PC-3 (cell line): ENCODE measurements at places on chromosomes 6 and 20. TPM values are rescaled to one million over a fixed set of nuclear protein-coding genes. Genes with fewer than 3 reads are reported as not detected.

- H3K4me3 ChIP-seq = no peak overlapping the region
- DNase-seq = no peak
- H3K27ac ChIP-seq = no peak overlapping the region
- H3K36me3 ChIP-seq = no peaks in the 10 kb centered on the region
- H3K27me3 ChIP-seq = no peaks in the 10 kb centered on the region
Observed at GRCh38 chr20:13382786-13383185, 161.7 kb downstream of the ISM1 start.

- no peak overlapping the region for H3K27ac ChIP-seq
- peaks cover 2% of the 10 kb centered on the region for H3K4me1 ChIP-seq
- no peaks in the 10 kb centered on the region for H3K36me3 ChIP-seq
- no peak overlapping the region for H3K4me3 ChIP-seq
- H3K27me3 ChIP-seq = no peaks in the 10 kb centered on the region
Observed at GRCh38 chr6:44481056-44481455, 93.5 kb downstream of the CDC5L start.

- H3K27me3 ChIP-seq = no peaks in the 10 kb centered on the region
- H3K36me3 ChIP-seq = peaks cover 52% of the 10 kb centered on the region
- DNase-seq = no peak
Observed at GRCh38 chr6:41079080-41079479, 6.3 kb downstream of the NFYA start.

DNA sequence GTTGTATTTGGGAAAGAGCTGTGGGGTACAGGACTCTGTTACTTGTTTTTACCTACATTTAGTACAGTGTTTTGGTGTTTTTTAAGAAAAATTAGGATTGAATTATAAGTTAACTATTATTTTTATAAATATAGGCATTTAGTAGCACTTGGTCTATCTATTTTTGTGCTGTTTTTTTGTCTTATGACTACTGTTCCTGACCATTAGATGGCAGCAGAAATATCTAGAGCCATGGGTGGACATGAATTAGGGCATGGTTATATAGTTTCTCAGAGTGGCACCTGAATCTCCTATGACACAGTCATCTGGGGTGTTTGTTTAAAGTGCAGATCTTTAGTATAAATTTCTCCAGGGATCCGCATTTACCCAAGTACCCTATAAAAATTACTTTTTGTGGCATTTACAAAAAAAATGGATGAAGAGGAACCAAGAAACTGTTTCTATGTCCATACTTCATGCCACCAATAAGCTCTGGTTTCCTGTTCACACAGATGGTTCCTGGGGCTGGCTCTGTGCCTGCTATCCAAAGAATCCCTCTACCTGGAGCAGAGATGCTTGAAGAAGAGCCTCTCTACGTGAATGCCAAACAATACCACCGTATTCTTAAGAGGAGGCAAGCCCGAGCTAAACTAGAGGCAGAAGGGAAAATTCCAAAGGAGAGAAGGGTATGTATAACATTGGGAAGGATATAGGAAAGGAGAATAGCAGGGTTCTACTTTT, 19.8 kb downstream of the NFYA start:
- no peaks in the 10 kb centered on the region for H3K27me3 ChIP-seq
- no peaks in the 10 kb centered on the region for H3K4me1 ChIP-seq
- no peak overlapping the region for H3K4me3 ChIP-seq

- no peak for DNase-seq
- H3K36me3 ChIP-seq = no peaks in the 10 kb centered on the region
- H3K27me3 ChIP-seq = no peaks in the 10 kb centered on the region
Observed at GRCh38 chr6:136959471-136959891, 37.4 kb downstream of the SLC35D3 start.

GRCh38 chr6:146305092-146305491, 238.5 kb upstream of the RAB32 start:
- no peak overlapping the region for H3K4me3 ChIP-seq
- H3K4me1 ChIP-seq = no peaks in the 10 kb centered on the region
- no peak for DNase-seq
- no peak overlapping the region for H3K27ac ChIP-seq
- H3K27me3 ChIP-seq = no peaks in the 10 kb centered on the region
- H3K36me3 ChIP-seq = no peaks in the 10 kb centered on the region

DNA sequence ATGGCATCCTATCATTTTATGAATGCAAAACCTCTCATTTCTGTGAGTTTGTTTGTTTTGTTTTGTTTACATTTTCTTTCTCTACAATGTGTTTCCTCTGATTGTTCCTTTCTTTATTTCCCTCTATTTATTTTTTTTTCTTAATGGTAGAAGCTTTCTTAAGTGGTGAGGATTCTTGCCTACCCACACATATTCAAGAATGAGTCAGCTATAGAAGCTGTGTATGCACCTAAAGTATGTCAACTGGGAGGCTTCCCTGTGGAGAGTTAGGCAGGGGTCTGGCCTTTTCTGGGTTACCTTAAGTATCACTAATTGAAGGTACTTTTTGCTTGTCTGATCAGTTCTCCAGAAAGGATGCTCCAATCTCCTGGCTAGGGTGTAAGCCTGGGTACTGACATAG, 354.0 kb downstream of the ESR1 start:
- DNase-seq = peak; percentile 16
- no peaks in the 10 kb centered on the region for H3K4me1 ChIP-seq
- no peaks in the 10 kb centered on the region for H3K27me3 ChIP-seq
- no peak overlapping the region for H3K27ac ChIP-seq
- no peak overlapping the region for H3K4me3 ChIP-seq
- no peaks in the 10 kb centered on the region for H3K36me3 ChIP-seq

DNA sequence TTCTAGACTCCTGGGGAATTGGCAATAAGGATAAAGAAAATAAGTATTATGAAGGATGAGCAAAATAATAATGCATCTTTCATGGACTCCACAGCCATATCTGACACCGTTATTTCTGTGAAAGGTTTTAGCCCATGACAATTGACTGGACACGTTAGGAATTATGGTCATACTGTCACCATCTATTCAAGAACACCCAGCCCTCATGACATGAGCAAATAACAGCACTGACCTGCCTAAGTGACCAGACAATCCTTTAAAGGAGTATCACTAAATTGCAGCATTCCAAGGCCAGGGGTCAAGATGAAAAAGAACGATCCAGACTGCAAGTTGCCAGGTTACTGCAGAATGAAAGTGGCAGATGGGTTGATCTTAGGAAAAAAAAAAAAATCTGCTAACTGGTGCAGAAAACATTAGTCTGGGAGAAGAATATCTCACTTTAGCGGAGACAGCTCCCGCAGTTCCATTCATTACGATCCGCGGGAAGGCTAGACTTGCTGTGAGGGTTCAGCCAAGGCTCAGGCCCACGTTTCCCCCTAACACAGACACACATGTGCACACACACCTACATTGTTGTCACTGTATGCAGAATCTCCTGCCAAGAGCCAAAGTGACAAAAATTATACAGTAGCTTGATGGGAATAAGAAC, 237.7 kb upstream of the AGPAT4 start:
- no peak overlapping the region for H3K27ac ChIP-seq
- no peaks in the 10 kb centered on the region for H3K36me3 ChIP-seq
- no peaks in the 10 kb centered on the region for H3K4me1 ChIP-seq
- peaks cover 73% of the 10 kb centered on the region for H3K27me3 ChIP-seq

GRCh38 chr20:45890077-45890984, 677 bp downstream of the NEURL2 start:
- peak overlapping the region; percentile 78 for H3K4me3 ChIP-seq
- peaks cover 25% of the 10 kb centered on the region for H3K4me1 ChIP-seq
- H3K27ac ChIP-seq = peak overlapping the region; percentile 16
- peaks cover 7% of the 10 kb centered on the region; the same call in 1 of the 2 replicates for H3K36me3 ChIP-seq
- H3K27me3 ChIP-seq = no peaks in the 10 kb centered on the region

DNA sequence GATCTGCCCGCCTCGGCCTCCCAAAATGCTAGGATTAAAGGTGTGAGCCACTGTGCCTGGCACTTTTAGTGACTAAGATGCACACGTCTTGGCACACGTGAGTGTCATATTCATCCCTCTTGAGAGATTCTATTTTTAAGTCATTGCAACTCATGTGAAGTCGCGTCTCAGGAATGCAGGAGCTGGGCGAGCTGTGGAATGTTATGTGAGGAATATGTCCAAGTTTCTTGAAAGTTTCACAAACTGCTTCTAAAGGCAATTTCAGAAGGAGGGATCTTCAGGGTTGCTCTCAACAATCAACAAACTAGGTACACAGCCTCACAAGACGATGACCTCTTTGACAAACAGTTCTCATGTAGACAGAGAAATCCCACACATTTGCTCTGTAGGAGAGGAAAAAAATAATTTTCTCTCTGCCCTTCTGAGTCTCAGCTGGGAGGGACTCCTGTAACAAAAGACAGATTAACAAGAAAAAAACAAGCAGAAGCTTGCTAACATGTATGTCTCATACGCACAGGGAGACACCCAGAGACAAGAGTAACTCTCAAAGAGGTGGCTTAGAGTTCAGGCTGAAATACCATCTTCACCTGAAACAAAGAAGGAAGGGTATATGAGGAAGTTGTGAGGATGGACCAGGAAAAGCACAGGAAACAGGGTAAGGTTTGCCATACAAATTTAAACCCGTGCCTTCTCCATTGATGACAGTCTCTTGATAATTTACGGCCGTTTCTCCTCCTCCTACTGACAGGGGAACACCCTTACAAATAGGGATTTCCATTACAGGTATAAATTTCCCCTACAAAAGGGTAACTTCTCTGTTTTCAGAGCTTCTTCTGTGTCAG, 45.3 kb upstream of the FAM50B start:
- no peaks in the 10 kb centered on the region for H3K27me3 ChIP-seq
- no peak overlapping the region for H3K4me3 ChIP-seq

DNA sequence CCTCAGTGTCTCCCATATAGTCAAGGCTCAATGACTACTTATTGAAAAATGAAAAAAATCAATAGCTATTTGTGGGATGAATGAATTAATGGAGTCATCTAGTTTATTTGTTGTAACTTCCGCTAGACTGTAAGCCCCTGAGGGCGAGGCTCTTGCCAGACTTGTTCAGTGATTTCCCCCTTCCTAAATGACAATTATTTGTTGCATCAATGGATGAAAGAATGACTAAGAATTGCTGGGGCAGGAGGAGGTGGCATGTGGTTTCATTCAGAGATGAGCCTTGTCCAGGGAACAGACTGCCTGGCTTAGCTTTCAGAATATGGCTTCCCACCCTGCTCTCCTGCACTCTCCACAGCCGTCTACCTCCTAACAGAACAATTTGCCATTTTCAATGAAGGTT, 1.1 kb upstream of the PRELID3B start:
- peak overlapping the region; percentile 87 for H3K27ac ChIP-seq
- H3K36me3 ChIP-seq = peaks cover 17% of the 10 kb centered on the region; the same call in 1 of the 2 replicates
- DNase-seq = peak; percentile 89
- H3K4me1 ChIP-seq = peaks cover 62% of the 10 kb centered on the region
- no peaks in the 10 kb centered on the region for H3K27me3 ChIP-seq

GRCh38 chr6:149586149-149586548, 20.0 kb downstream of the GINM1 start:
- H3K4me1 ChIP-seq = no peaks in the 10 kb centered on the region
- no peak for DNase-seq
- H3K36me3 ChIP-seq = peaks cover 8% of the 10 kb centered on the region; the same call in 1 of the 2 replicates
- H3K27me3 ChIP-seq = no peaks in the 10 kb centered on the region

DNA sequence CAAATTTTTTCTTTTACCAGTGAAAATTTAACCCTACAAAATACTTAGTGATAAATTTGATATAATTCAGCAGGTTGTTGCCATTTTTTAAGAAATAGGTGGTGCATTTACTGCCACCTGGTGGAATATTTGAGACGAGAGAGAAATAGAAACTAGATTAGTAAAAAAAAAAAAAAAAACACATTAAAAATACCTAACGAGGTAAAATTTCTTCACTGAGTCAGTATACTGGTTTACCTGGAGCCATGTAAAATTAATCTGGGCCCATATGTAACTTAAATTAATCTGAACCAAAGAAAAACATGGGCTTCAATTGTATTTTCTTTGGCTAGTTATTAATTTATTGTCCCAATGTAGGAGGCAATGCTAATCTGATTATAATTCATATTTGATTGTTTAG, 520.8 kb downstream of the EPM2A start:
- no peaks in the 10 kb centered on the region for H3K36me3 ChIP-seq
- no peak overlapping the region for H3K4me3 ChIP-seq
- H3K4me1 ChIP-seq = no peaks in the 10 kb centered on the region
- no peak overlapping the region for H3K27ac ChIP-seq
- H3K27me3 ChIP-seq = no peaks in the 10 kb centered on the region

DNA sequence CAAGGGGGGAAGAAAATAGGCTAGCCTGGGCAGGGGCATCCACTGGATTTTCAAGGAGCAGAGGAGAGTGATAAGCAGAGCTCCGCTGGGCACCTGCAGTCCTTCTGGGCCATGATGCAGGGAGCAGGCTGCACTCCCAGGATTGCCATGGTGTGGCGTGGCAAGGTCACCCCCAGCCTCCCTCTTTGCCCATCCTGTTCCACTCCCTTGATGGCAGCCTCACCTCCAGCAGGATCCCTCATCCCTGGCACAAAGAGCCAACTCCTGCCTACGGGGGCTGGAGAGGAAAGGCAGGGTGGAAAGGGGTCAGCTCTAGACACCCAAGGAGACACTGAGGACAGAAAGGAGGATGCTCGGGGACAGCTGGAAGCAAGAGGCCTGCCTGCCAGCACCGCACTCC, 22.4 kb upstream of the MYMX start:
- H3K4me1 ChIP-seq = no peaks in the 10 kb centered on the region
- H3K27me3 ChIP-seq = no peaks in the 10 kb centered on the region
- DNase-seq = no peak
- H3K4me3 ChIP-seq = no peak overlapping the region
- H3K36me3 ChIP-seq = no peaks in the 10 kb centered on the region

- H3K4me3 ChIP-seq = no peak overlapping the region
- peaks cover 22% of the 10 kb centered on the region for H3K4me1 ChIP-seq
- no peaks in the 10 kb centered on the region for H3K27me3 ChIP-seq
- H3K36me3 ChIP-seq = no peaks in the 10 kb centered on the region
- no peak overlapping the region for H3K27ac ChIP-seq
Observed at GRCh38 chr20:10769700-10770099, 95.9 kb upstream of the JAG1 start.

GRCh38 chr6:167047554-167047953, 48.4 kb downstream of the CEP43 start:
- no peak overlapping the region for H3K4me3 ChIP-seq
- no peak for DNase-seq
- no peaks in the 10 kb centered on the region for H3K36me3 ChIP-seq

DNA sequence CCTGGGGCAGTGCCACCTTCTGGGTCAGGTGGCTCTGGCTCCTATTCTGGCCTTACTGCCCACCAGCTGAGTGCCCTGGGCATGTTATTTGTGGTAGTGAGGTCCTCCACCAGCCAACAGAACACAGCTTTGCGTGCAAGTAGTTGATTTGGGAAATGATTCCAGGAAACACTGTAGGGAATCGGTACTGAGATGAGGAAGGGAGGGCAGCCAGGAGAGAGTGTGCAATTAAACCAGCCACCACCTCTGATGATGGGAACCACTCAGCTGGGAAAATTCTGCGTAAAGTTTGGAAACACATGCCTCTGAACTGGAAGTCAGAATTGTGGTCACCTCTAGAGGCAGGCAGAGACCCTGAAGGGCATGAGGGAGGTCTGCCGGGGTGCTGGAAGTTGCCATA, 459 bp downstream of the LBP start:
- H3K4me3 ChIP-seq = no peak overlapping the region
- no peaks in the 10 kb centered on the region for H3K36me3 ChIP-seq
- no peak overlapping the region for H3K27ac ChIP-seq
- no peak for DNase-seq
- H3K27me3 ChIP-seq = no peaks in the 10 kb centered on the region

- DNase-seq = no peak
- H3K27ac ChIP-seq = no peak overlapping the region
- H3K36me3 ChIP-seq = no peaks in the 10 kb centered on the region
Observed at GRCh38 chr20:3248167-3248992, 9.4 kb upstream of the SLC4A11 start.

TSPYL1 gene
- total RNA-seq = 35.1 and 38.8 TPM in 2 replicates

ECT2L gene
- total RNA-seq = not detected in 2 replicates

CLDN20 gene
- not detected in 2 replicates for total RNA-seq

RAB22A gene
- total RNA-seq = 47.4 and 55.0 TPM in 2 replicates

SLC17A1 gene
- not detected in 2 replicates for total RNA-seq

PDYN gene
- not detected in 2 replicates for total RNA-seq

ASIP gene
- not detected in 2 replicates for total RNA-seq

MDFI gene
- total RNA-seq = 96.4 and 113 TPM in 2 replicates

TCFL5 gene
- total RNA-seq = 15.8 and 21.7 TPM in 2 replicates
